NCI-H1694 treated with DMSO at 0.1 percent for 48 hours (cell line): ENCODE measurements at places on chromosomes 6 and 20.

DNA sequence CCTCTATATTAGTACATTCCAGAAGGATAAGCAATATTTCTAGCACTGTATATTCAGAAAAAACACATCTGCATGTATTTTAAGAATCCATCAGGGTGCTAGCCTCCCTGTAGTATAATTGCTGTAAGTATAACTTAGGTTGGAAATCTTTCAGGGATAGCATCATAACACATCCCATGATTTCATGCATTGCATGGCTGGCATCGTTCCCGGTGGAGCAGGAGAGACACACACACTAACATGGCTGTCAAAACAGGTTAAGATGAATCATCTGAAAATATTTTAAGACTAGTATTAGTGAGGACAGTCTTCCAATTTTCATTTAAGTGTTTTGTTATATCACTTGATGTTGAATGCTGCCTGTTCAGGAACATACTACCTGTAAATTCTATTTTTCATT is 32.1 kb upstream of the CENPW start:
- peak; percentile 46 for DNase-seq

DNA sequence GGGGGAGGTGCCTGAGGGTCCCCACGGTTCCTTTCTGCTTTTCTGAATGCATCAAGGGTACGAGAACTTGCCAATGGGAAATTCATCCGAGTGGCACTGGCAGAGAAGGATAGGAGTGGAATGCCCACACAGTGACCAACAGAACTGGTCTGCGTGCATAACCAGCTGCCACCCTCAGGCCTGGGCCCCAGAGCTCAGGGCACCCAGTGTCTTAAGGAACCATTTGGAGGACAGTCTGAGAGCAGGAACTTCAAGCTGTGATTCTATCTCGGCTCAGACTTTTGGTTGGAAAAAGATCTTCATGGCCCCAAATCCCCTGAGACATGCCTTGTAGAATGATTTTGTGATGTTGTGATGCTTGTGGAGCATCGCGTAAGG is 226.4 kb downstream of the SMOC2 start:
- DNase-seq, result no peak

GRCh38 chr20:5433352-5433751 is 116.6 kb upstream of the PROKR2 start:
- peak; percentile 45 for DNase-seq

DNA sequence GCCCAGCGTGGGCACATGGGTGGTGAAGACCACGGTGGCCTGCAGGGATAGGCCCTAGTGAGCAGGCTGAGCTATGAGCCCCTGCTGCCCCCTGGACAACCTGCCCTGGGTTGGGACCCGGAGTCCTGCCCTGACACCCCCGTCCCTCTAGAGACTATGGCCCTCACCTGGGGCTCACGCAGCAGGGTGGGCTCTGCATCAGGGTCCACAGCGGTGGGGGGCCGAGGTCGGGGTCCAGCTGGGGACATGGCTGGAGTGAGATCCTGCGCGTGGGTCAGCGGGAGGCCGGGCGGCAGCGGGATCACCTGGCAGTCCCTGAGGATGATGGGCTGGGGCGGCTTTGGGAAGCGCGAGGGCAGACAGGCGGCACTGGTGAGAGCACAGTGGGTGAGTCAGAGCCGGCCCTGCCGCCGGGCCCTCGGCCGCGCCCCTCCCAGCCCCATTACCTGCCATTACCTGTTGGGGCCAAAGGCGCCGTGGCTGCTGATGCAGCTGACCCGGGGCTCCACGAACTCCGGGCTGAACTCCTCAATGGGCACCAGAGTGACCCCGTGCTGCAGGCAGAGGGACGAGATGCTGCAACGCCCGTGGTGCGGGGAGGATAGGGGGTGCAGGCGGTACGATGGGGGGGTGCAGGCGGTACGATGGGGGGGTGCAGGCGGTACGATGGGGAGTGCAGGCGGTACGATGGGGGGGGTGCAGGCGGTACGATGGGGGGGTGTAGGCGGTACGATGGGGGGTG is 27.9 kb downstream of the ADRM1 start:
- DNase-seq, result no peak

DNA sequence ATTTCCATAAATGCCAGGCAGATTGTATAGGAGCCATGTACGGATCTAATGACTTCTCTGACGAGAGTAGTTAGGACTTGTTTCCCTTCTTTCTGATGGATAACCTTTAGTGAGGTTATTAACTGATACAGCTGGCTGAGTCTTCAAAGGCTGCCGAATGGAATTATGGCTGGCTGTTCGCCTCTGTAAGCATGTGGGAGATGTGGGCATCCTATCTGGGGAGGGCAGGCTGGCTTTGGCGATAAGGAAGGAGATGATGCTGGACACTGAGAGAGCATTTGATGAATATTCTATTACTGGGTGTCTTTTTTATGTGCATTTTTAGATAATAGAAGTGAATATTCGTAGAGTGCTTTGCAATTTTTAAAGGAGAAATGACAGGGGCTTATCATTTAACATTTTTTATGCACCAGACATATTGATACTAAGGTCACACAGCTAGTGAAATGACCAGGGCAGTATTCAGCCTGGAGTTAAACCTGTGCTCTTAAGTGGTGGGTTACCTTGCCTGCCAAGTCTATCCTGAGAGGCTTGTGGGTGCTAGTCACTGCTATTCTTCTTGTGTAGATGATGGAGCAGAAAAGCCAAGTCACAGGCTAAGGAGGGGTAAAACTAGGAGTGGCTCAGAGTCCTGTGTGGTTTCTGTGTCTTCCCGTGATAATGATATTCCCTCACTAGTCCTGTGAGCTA is 3.1 kb downstream of the PBOV1 start:
- no peak for DNase-seq

DNA sequence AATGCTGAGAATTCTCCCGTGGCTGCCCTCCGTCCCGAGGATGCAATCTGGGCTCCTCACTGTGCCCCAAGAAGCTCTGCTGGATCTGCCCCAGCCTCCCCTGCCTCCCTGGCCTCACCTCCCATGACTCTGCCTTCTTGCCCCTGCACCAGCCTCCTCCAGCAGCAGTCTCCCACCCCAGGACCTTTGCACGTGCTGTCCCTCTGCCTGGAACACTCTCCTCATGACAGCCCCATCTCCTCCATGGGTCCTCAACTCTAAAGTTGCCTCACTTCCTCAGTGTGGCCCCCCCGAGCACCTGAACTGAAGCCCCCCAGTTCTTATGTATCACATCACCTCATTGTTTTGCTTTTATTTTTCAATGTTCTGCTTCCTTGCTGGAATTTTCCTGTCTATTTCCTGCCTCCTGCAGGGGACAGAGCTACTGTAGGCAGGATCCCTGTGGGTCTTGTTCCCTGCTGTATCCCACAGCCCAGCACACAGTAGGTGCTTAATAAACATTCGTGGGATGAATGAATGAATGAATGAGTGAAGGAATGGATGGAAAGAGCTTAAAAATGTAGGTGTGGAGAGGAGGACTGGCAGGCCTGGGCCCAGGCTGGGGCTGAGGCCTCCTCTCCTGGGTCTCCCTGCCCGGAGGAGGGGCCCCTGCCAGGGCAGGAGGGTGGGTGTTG is 42.2 kb downstream of the CEBPB start:
- DNase-seq, result no peak

DNA sequence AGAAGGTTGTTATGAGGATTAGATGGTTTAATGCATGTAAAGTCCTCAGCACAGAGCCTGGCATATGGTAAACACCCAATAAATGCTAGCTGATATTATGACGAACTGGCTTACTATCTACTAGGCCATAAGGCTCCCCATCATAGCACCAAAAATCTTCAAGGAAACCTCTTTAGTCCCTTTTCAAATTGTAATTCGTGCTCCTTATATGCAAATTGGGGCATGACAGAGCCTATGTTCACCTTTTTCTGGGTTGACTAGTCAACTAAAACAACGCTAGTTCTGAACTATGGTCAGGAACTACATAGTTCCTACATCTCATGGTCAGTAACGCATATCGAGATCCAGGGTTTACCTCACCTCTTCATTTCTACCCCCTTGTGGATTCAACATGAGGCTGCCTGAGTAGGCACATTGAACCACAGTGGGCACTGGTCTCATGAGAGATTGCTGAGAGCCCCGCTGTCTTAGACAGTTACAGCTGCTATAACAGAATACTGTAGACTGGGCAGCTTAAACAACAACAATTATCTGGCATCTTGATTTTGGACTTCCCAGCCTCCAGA is 97.2 kb upstream of the TNFAIP3 start:
- DNase-seq, result no peak

- no peak for DNase-seq
These were observed 10.2 kb downstream of the ADA start for GRCh38 chr20:44641325-44641724.

- no peak for DNase-seq
These were observed 12.7 kb upstream of the APMAP start for GRCh38 chr20:25005220-25005619.

GRCh38 chr6:10381830-10382208 is 33.1 kb downstream of the TFAP2A start:
- no peak for DNase-seq

DNA sequence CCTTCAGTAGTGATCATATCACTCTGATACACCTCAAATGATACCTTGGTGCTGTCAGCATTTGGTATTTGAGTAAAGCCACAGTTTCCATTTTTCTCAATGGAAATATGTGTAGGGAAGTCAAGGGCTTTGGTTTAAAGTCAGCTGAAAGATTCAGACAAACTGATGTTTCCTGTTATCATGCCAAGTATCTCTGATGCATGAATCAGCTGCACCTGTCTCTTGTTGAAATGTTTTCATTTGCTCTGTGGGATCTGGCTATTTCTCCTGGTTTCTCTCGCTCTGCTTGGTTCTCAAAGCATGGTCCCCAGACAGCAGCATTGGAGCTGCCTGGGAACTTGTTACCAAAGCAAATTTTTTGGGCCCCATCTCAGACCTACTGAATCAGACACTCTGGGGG is 23.5 kb downstream of the ZFP64 start:
- DNase-seq, result no peak

- no peak for DNase-seq
These were observed 6.1 kb upstream of the ZMYND8 start for GRCh38 chr20:47362361-47363219.

GRCh38 chr20:1894951-1895673 is at the start of gene SIRPA:
TSS of gene SIRPA (plus strand) at chr20:1895407. CDS start at chr20:1895448, 41 bp downstream.
- no peak for DNase-seq

DNA sequence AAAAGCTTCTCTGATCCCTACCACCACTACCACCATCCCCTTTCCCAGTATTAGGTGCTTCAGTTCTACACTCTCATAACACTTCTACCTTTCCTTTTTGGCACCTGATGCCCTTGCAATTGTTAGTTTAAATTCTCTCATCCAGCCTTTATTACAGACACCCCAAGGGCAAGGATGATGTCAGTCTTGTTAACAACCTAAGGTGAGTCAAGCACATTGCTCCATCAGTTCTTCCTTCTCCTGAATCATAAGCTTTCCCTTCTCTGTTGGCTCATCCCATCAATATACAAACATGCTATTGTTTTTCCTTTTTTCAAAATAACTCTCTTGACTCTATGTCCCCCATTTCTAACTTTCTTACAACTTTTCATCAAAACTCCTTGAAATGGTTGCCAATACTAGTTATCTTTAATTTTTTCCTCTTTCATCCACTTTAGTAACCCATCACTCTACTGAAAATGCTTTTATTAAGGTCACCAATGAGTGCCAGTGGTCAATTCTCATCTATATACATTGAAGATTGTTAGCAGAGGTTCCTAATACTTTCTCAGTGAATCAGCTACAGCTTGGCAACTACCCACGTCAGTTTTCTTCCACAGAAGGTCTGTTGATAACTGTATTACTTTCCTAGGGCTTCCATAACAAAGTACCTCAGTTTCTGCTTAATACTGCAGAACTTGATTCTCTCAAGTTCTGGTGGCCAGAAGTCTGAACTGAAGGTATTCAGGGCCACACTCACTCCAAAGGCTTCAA is 97.1 kb upstream of the FLRT3 start:
- DNase-seq, result no peak

GRCh38 chr6:138499303-138500018 is at the start of gene NHSL1:
TSS of gene NHSL1 (minus strand) at chr6:138499494. CDS start at chr6:138499290, 204 bp downstream.
- DNase-seq, result peak; percentile 11

GRCh38 chr6:158938811-158939254 is 61.2 kb downstream of the RSPH3 start:
- DNase-seq, result no peak

GRCh38 chr6:79946272-79947190 is 822 bp downstream of the ELOVL4 start:
- DNase-seq, result peak; percentile 49

DNA sequence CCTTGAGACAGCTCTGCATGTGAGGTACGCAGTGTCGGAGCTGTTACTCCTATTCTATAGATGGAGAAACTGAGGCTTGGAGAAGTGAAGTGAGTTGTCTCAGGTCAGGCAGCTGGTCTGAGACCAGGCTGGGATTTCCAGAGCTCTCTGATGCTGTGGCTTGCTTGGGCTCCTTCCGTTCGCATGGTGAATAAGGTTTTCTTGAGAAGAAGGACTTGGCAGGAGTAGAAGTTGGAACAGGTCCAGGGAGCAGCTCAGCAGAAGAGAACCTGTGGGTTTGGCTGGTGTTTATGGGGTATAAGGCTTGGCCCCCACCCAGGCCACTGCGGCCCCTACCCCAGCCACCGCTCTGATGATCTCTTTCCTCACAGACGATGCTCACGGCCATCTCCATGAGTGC is 7.4 kb downstream of the SLC12A5 start:
- DNase-seq, result no peak

DNA sequence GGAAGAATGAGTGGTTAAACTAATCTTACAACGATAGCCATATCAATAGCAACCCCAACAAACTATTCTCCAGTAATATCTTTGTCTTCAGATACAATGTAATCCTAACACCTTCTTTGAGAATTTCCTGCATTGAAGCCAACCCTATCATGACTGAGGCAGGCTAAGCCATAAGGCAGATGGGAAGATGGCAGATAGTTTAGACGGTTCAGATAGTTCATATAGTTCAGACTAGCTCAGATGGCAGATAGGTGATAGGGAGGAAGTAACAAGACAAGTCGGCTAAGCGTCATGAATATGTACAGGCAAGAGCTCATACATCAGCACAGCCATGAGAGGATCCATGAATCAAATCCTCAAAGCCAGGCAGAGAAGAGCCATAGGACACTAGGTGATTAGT is 39.1 kb upstream of the BEND6 start:
- no peak for DNase-seq

GRCh38 chr6:85460154-85460920 is 10.5 kb downstream of the NT5E start:
- no peak for DNase-seq

DNA sequence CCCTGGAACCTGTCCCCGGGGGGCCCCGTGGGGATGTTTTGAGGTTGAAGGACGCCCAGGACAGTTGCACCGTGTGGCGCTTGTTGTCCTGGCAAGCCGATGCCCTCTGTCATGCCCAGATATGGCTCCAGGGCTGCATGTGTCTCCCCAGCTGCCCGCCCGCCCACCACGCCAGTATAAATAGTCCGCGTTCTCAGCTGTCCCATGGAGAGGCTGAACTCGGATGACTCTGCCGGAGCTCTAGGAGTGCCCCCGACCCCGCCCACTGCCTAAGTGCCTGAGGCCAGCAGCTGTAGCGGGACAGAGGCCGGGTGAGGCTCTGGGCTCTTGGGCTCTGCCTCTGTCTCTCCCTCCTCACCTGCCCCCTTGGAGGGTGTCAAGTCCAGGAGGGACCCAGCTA is 83.0 kb upstream of the GATA5 start:
- DNase-seq, result no peak
